ENCODE measurements at places on chromosomes 2 and 18.
A peak's percentile ranks its signal among the peaks of the same experiment; 100 is the strongest.

DNA sequence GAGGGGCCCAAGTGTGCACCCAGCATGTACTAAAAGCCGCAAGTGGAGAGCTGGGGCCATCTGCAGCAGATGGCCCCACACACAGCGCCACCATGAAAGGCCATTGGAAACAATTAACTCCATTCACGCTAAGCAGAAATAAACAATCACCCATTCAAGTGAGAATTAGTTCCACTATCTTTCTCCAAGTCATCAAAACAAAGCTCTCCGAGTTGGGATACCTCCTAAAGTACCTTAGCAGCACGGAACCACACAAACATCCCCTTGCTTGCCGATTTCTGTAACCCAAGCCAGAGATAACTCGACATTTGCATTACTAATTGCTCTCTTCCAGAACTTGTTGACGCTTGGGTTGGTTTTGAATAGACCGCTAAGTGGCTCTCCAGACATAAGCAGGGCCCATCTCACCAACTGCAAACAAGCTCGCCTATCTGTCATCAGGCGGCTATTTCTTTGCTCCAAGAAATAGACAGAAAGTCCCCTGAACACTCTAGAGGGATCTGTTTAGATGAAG is 840.6 kb upstream of the SALL3 start:
- no peak for DNase-seq

DNA sequence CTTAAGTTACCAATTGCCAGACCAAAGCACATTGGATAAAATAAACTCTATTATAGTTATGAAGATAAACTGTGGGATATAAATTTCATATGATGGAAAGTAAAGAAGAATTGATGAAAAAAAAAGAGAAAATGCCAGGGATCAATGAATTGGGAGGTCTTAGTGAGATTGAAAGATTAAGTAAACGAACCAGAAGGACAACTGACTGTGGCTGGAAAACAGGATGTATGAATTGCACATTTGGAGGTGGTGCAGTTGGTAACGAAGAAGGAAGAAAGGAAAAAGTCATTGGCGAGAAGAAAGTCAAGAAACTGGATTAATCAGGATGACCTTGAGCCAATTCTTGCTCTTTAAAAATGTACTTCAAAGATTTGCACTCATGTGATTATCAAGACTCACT is 166.7 kb downstream of the NCK2 start:
- no peak for DNase-seq

- no peak for DNase-seq
Observed at GRCh38 chr2:39567507-39567906, 98.2 kb upstream of the TMEM178A start.

DNA sequence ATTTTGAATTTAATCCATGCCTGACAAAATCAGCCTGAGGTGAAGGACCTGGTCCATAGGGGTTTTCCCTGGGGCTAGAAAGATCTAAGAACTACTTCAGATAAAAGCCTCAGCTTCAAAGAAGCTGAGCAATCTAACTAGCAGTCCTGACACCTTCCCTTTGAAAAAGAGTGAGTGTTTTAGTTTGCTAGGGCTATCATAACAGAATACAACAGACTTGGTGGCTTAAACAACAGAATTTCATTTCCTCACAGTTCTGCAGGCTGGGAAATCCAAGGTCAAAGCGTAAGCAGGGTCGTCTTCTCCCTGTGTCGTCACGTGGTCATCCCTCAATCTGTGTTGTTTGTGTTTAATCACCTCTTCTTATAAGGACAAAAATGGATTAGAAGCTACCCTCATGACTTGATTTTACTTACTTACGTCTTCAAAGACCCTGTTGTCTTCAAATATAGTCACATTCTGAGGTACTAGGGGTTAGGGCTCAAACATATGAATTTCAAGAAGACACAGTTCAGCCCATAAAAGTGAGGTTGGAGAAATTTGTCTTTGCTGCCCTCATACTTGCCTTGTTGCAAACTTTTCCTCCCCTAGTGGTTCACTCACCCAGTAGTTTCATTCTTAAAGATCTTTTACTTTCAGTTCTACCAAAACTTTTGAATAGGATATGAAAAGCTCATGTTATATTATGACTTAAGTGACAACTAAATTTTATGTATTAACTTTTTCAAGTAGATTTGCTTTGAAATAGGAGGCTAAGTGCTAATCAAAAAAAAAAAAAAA is 673.8 kb downstream of the ARHGAP15 start:
- DNase-seq, result no peak

- DNase-seq, result no peak
Observed at GRCh38 chr2:211468877-211469663, 912.7 kb downstream of the CPS1 start.

DNA sequence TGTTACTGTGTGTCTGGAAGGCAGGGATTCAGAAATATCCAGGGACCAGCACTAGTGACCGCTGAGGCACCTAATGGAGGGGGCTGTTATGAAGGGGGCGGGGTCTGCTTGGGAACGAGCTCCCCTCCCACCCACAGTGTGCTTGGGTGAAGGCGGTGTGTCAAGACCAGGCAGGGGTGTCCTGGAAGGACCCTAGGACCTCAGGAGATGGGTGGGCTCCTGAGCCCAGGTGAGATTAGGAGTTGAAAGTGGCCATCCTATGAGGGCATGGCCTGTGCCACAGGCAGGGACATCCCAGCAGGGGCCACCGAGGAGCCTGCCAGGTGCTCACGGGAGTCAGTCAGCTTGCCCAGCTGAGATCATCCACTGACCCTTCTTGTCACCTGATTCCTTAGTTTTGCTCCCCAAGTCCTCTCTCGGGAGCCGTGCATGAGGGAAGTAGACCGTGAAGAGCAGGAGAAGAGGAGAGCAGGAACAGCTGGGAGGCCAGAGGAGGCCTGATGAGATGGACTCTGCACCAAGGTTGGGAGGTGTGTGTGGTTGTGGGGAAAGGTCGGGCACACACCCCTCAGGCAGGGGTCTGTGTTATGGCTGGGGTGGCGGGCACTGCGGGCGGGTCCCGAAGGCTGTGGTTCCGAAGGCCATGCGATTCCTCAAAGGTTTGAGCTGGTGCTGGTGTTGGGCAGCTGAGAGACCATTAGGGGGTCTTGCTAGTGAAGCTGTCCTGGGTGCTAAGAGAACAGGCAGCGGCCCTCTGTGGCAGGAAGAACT is 180.9 kb upstream of the HS6ST1 start:
- no peak for DNase-seq

GRCh38 chr2:224016963-224017362 is 22.1 kb downstream of the SERPINE2 start:
- DNase-seq, result no peak

DNA sequence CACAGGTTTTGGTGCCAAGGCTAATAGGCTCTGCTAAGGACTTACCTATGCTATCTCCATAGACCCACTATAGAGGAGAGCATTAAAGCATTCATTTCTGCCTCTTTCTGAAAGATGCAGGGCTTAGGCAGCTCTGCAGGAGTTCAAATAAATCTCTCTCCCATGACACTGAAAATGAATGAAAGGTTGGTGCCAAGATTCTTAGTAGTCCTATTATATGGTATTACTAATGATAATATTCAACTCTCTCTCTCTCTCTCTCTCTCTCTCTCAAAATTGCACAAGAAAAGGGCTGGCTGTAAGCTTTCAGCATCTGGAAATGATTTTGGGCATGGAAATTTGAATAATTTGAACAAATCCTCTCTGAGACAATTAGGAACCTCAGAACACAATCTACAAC is 433.7 kb downstream of the MBD2 start:
- DNase-seq, result no peak

- DNase-seq, result peak; percentile 8
Observed at GRCh38 chr2:201235860-201236811, 24.2 kb upstream of the CASP8 start.
